Pons (tissue), 1 donor: ENCODE measurements at places on chromosomes 3 and 15.

GRCh38 chr3:104755791-104756190 is 610.9 kb upstream of the ALCAM start:
- no peak for DNase-seq

- DNase-seq, result no peak
These were observed 1.1 kb upstream of the SS18L2 start for GRCh38 chr3:42589382-42590109.

DNA sequence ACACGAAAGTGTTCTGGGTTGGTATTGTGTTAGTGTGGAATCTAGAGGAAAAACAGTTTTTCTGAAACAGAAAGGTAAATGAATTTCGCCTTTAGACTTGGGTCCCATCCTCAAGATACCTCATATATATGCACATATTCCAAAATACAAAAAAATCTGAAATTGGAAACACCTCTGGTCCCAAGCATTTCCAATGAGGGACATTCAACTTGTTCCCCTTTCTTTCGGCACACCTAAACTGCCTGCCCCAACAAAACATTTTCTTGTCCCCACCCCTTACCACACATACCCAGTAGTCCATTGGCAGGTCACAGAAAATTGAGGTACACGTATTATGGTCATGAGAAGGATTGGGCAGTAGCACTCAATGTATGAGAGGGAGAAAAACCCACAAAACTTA is 9.1 kb upstream of the IRAK2 start:
- DNase-seq, result no peak

DNA sequence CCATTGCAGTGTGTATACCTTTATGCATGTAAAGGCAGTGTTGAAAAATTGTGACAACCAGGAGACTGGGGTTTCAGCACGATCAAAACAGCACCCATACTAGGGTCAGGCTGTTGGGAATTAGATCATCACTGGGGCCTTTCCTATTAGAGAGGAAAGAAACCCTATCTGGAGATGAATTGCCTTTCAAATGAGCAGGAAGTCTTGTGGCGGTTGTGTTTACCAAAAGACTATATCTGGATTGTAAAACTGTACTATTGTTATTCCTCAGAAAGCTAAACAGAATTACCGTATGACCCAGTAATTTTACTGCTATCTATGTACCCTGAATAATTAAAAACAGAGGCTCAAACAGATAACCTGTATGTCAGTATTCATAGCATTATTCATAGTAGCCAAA is 10.1 kb downstream of the UBE2E1 start:
- DNase-seq, result no peak

GRCh38 chr15:84033793-84034553 is 201.6 kb upstream of the GOLGA6L4 start:
- DNase-seq, result no peak

- DNase-seq, result no peak
These were observed 993 bp downstream of the PLCL2 start for GRCh38 chr3:16885593-16886302.

- DNase-seq, result no peak
These were observed 13.7 kb upstream of the PCSK6 start for GRCh38 chr15:101503296-101503599.
